ENCODE measurements at places on chromosomes 6 and 20.

- no peak for DNase-seq
Observed at GRCh38 chr20:40435146-40435895, 253.7 kb downstream of the MAFB start.

DNA sequence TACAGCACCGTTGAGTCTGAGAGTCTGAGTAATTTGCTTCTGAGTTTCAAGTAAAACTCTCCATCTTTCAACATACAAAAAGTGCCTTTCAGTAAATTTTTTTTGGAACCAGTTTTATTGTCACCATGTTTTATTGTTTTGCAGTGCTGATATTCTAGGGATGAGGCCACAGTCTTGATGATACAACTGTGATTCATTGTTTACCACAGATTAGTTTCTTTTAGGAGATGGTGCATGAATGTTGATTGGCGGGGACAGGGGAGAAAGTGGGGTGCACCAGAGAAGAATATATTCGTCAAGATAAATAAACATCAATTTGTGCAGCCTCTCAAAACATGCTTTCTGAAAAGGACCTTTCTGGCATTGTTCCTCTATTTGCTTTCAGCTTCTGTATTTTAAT, 109.0 kb downstream of the MCHR2 start:
- DNase-seq, result no peak

DNA sequence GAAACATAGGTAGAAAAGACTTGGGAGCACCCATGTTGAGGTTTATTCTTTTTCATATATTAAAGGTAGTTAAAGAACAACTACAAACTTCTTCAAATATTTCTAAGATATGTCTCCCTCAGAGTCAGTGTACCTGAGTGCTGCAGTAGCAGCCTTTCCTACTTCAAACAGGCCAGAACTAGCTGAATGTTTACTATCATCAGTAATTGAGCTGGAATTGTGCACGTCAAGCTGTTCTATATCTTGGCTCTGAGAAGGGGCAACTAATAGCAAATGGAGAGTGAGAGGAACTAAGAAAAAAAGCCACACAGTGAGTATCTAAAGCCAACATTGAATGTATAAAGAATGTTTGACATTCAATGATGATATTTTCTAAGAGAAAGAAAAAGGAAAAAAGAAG, 21.7 kb downstream of the MTCL3 start:
- DNase-seq, result no peak

- DNase-seq, result no peak
Observed at GRCh38 chr6:76876922-76877553, 586.3 kb downstream of the HTR1B start.

DNA sequence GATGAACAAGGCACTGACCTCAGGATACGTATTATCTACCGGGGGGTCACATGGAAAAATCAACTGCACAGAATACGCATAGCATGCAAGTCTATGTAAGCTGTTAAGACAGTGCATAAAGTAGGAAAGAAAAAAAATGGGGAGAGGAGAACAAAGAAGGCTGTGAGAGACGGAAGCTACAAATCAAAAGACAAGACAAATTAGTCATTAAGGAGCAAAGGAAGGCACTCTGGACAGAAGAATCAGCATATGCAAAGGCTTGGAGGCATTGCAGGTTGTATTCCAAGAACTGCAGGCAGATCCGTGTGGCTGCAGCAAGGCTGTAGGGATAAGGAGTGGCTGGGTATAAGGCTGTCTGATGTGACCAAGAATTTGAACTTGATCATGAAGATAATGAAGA, 89.0 kb downstream of the NRSN1 start:
- no peak for DNase-seq

DNA sequence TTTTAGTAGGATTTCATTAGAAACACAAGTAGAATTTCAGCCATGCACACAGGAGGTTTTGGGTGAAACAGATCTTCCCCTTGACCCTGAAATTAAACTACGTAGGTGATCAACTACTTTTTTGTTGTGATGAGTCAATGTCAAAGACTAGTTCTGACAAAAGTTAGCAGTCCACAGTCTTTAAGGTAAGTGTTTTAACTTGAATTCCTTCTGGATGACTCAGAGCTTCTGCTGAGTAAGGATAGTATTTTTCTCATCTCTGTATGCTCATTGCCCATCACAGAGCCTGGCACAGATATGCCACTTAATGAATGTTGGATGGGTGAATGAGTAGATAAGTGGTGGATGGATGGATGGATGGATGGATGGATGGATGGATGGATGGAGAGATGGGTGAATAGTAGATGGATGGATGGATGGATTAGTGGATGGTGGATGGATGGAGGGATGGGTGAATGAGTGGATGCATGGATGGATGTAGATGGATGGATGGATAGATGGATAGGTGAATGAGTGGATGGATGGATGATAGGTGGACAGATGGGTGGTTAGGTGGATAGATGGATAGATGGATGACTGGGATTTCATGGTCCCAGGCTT, 165.3 kb downstream of the ZMYND8 start:
- no peak for DNase-seq

GRCh38 chr20:55173601-55174000, 698.2 kb downstream of the DOK5 start:
- no peak for DNase-seq
